ENCODE measurements at places on chromosomes 7 and 10.

- no peak for DNase-seq
These were observed 1.2 kb downstream of the GTF2IRD1 start for GRCh38 chr7:74454925-74455288.

DNA sequence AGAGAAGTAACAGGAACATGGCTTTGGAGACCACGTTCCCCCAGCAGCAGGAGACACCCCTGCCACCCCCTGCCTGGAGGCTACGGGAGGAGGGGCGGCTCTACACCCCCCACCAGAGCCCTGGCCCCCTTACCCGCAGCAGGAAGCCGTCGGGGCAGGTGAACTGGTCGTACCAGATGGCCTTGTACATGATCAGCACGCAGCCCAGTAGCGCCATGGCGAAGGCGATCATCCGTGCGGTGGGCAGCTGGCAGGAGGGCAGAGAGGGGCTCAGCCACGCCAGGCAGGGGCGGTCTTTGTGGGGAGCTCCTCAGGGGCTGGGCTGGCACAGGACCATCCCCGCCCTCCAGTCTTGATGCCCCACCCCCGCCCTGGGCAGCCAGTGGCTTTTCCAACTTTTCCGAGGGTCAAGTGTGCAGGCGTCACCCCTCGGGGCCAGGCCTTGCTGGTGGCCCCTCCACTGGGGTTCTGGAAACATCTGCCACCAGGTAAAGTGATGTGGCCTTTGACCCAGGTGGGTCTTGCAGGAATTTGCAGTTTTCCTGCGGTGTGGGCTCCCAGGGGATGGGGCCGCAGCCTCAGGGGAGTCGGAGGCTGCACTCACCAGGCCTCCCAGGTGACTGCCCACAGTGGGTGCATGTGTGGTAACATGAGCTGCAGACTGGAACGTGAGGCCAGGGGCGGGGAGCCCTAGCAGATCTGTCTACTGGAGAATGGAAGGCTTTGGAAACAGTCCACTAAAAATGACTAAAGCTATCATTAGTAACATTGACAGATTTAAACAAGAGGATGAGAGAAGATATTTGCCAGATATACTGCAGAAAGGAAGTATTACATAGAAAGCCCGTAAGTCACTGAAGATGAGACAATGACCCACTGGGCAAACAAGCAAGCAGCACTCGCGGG, 9.7 kb downstream of the CALY start:
- no peak for DNase-seq

- DNase-seq = no peak
These were observed 24.8 kb upstream of the SFMBT2 start for GRCh38 chr10:7435674-7436073.

- DNase-seq = no peak
These were observed 367.8 kb upstream of the NUPR2 start for GRCh38 chr7:56483861-56484550.

DNA sequence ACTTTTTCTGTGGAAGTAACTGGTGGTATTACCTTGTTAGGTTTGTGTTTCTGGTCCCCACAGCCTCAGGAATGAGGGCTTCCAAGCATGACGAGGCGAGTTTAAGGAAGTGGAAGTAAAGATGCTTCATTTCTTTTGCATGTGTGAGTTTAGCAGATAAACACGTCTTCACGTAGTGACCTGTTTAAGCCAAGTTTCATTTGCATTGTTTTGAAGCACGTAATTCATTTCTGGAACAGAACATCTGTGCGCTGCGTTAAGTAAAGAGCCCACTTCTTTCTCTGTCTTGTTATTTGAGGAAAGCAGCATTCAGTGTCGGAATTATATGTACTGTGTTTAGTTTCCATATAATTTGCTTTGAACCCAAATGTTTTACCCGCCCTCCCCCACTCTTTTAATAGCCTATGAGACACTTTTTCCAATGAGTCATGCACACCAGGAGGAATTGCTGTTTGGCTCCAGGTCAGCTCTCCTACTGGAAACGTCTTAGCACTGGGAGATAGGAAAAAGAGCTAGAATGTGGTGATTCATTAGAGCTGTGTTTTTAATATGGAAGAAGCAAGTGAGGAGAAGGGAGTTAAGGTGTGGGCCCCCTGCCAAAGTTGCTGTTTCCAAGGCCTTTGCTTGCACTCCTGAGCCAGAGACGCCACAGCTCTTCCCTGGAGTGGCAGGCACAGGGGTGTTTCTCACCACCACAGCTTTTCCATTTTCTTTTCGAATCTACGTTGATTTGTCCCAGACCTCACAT, 36.7 kb downstream of the BTBD16 start:
- peak; percentile 20 for DNase-seq

DNA sequence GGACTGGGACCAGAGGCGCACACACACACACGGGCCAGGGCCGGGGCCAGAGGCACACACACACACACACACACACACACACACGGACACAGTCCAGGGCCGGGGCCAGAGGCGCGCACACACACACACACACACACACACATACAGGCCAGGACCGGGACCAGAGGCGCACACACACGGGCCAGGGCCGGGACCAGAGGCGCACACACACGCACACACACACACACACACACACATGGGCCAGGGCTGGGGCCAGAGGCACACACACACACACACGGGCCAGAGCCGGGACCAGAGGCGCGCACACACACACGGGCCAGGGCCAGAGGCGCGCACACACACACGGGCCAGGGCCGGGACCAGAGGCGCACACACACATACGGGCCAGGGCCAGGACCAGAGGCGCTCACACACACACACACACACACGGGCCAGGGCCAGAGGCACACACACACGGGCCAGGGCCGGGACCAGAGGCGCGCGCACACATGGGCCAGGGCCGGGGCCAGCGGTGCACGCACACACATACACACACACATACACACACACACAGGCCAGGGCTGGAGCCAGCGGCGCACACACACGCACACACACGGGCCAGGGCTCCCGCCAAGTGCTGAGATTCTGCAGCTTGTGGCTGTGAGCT, 268.8 kb downstream of the ELFN1 start:
- DNase-seq = no peak

DNA sequence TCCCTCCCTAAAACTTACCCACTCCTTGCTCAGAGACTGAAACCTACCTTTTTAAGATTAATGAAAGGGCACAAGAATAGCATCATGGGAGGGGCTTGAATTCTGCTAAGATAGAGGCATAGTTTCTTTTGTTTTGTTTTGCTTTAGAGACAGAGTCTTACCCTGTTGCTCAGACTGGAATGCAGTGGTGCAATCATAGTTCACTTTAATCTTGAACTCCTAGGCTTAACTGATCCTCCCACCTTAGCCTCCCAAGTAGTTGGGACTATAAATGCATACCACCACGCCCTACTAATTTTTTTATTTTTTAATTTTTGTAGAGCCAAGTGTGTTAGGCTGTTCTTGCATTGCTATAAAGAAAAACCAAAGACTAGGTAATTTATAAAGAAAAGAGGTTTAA, 17.7 kb upstream of the DNMBP start:
- no peak for DNase-seq

DNA sequence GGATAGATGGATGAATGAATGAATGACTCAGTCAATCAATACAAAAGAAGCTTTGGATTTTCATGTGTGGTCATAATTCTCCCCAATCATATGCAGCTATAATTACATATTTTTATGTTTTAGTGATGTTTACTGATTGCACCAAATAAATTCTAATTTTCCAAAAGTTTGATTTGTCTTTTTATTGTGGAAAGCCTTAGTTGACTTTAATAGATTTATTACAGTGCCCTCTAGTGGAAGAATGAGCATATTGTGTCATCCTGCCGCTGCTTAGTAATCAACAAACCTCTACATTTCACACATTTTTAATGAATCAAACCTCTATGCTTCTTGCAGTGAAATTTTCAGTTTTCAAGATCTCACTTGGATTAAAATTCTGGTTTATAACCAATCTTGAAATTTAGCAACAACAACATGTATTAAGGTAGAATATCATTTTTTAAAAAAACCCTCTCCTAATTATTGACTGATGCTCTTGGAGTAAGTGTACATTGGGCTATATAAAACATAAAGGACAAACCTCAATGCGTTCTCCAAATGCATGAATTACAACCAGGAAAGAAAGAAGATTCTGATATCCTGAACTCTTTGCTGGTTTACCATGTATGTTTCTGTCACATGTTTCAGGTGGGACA, 55.6 kb upstream of the PNLIP start:
- DNase-seq = no peak

DNA sequence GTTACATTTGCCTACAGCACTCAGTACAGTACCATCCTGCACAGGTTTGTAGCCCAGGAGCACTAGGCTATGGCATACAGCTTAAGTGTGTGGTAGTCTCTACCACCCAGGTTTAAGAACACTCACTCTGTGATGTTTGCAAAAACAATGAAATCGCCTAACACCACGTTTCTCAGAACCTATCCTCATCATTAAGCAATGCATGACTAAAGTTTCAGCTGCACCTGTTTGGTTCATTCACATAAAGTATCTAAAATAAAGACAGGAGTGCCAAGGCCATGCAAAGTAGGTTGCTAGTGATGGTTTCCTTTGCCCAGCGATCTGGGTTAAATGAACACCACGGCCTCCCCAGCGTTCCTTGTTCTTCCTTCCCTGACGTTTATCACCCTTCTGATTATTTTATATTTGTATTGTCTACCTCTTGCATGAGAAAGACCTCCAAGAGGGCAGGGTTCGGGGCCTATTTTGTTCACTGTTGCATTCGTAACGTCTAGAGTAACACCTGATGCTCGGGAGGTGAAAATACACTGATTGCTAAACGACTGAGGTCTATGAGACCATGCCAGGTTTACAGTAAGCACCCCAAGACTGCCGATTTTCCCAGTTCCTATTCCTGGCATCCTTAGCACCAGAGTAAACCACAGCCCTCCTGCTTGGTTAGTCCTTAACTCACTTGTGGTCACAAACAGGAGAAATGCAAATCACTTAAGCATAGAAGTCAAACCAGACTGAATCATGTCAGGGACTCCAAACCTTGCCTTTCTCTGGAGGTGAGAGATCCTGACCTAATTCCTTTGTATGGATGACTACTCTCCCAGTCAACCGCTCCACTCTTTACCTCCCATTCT, 204.1 kb upstream of the NFE2L3 start:
- no peak for DNase-seq

- no peak for DNase-seq
These were observed 24.1 kb downstream of the GBX1 start for GRCh38 chr7:151143261-151144015.

DNA sequence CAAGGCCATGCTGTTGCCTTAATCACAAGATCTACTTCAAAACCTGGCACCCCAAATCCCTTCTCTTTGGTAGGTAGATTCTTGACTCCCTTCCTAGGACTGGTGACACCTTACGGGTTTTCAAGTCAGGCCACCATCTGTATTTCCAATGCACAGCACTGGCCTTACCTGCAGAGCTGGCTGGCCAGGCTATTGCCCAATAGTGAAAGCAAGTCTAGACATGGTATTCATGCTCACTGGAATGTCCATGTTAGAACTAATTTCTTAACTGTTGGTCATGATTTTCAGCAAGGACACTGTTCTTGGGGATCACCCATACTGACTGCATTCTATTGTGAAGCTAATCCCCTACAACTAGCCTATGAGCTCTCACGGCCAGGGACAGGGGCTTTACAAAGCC, 313.1 kb upstream of the RNF32 start:
- no peak for DNase-seq

DNA sequence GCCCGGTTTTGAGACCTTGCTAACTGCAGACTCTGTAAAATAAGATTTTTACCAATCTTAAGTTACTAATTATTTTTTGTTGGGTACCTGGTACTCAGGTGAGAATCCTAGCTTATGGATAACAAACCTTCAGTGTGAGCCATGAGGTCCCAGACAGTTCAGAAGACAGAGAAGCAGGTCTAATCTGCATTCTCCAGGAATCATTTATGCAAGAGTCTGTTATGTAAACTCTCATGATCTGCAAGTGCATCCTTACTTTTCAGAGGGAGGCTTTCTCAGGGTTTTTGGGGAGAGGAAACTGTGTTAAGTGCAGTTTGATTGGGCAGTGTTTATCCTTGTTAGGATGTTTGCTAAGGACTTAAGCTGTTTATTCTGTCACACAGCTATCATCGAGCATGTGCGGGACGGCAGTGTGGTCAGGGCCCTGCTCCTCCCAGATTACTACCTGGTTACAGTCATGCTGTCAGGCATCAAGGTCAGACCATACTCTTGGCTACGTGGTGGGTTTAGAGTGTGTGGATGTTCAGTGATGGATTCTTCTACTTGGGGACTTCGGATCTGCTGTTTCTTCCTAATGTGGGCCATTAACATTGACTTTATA, 50.2 kb downstream of the SND1 start:
- no peak for DNase-seq

GRCh38 chr10:23897267-23897666, 311.7 kb upstream of the KIAA1217 start:
- DNase-seq = no peak

- no peak for DNase-seq
These were observed 247.6 kb downstream of the DNAJB6 start for GRCh38 chr7:157584420-157584819.

DNA sequence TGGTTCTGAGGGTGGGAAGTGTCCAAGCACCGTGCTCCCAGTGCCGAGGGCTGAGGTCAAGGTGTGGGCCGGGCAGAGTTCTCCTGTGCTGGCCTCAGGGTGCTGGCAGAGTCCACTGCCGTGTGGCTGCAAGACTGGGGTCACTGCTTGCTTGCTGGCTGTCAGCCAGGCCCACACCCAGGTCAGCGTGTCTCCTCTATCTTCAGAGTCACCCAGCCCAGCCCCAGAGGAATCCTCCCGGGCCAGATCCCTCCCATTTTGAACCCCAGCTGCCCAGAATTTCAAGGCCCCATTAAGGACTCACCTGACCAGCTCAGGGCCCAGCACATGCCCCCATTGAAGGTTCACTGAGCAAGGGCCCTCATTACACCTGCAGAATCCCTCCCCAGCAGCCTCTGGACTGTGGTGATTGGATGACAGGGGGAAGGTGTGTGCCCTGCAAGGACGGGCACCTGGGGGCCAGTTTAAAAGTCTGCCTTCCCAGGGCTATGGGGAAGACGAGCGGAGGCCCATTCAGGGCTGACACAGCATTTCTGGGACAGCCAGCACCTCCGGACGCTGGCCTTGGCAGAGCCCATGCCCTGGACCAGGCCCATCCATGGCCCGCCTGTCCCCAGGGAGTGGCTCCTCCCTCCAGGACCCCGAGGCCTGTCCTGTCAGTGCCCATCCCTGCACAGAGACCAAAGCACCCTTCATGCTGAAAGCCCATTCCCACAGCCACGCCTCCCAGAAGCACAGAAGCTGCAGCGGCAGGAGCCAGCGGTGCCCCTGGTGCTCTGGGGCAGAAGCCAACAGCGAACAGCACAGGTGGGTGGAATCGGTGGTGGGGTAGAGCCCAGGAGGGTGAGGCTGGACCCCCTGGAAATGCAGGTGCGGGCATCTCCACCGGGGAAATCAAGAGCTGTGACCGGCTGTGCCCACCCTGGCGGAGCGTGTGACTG, 45.1 kb upstream of the PPP2R2D start:
- no peak for DNase-seq

Data from DMS79 treated with DMSO at 0.1 percent for 48 hours (cell line).